ENCODE measurements at places on chromosomes 11 and 22.

DNA sequence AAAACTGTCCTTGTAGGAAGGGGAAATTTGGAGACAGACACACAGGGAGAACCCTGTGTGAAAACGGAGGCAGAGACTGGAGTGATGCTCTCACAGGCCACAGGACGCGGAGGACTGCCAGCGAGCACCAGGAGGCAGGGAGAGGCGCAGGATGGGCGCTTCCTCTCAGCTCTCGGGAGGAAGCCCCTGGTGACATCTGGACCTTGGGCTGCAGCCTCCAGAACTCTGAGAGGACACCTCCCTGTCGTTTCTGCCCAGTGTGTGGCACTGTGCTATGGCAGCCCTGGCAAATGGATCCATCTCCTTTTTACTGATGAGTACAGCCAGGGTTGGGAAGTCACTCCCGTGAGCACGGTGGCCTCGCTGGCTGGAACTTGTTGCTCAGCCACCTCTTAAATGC lies 73.9 kb downstream of the LRRC32 start:
- DNase-seq = no peak

GRCh38 chr22:32830473-32830872 lies 29.0 kb downstream of the TIMP3 start:
- no peak for DNase-seq

DNA sequence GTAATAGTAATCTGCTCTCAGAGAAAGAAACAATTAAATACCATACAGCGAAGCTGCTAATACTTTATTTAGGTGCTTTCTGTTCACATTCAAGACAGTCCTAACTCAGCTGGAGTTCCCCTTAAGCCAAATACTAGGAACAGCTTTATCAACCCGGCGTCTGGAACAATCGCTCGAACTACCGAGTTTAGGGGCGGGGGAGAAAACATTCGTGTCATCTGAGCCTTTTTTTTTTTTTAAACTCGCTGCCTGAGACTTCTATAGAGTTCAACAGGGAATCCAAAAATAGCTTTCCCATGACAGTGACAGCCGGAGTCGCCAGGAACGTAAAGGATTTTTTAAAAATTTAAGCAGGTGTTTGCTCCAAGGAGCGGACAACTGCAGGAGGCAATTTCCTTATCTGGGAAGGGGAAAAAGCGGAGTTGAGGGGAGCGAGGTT lies 852 bp downstream of the TRAF6 start:
- DNase-seq = no peak

DNA sequence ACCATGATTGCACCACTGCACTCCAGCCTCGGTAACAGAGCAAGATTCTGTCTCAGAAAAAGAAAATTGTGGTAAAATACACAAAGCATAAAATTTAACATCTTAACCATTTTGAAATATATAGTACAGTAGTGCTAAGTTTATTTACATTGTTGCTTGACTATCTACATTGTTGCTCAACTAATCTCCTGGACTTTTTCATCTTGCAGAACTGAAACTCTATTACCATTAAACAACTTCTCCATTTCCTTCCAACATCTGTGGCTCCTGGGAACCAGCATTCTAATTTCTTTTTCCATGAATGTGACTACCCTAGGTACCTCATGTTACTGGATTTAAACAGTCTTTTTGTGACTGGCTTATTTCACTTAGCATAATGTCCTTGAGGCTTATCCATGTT lies 13.5 kb upstream of the VWA5A start:
- no peak for DNase-seq

- DNase-seq = no peak
Measured at GRCh38 chr22:39389420-39389819, 10.2 kb upstream of the TAB1 start.

DNA sequence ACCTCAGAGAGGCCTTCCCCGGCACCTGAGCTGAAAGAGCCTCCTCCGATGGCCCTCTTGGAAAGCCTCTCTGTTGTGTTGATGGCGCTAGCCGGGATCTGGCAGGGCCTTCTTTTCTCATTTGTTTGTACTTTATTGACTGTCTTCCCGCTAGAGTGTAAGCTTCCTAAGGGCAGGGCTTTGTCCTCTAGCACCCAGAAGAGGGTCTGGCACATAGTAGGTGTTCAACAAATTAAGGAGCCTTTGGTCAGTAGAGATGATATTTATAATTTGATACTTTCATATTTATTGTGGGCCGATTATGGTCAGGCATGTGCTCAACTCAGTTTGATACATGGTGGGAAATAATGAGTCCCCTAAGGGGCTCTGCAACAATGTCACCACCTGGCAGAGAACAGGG lies 4.0 kb downstream of the ARL2 start:
- no peak for DNase-seq

DNA sequence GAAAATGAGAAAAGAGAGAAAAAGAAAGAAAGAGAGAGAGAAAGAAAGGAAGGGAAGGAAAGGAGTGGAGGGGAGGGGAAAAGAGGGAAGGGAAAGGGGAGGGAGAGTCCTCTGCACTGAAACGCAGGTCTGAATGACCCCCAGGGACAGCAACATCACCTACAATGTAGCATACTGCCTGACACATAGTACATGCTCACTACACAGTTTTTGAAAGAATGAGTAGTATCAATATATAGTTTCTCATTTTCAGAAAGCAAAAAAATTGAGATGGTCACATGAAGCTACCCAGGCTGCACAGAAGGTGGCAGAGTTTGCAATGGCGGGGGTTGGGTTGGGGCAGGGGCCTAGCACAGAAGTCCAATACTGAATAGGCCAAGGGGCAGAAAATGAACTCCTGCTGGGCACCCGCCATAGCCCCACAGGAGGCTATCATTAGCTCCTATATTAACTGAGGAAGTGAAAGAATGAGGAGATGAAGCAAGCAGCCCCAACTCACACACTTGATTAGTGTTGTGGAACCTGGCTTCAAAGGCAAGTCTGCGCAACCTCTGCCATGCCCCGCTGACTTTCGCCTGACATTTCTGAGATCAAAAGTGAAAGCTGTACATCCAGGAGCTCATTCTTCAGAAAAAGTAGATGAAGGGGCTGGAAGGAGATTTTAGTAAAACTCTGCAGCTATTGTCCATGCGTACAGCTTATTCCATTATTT lies 241.2 kb upstream of the SYN3 start:
- no peak for DNase-seq

DNA sequence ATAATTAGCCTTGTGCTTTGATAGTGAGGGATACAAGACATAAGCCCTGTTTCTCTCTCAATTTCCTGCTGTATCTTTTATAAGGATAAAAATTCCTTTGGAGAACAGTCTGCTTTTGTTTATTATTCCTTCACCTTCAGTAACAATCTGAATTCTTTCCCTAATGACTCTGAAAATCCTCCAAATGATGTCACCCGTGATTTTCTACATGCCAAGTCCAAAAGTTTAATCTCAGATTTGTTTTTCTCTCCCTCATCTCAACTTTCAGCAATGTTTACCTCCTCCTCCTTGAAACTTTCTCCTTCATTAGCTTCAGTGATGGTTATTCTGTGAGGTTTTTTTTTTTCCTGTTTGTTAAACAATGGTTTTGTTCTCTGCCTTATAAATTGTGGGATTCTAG lies 2.2 kb downstream of the OR51E2 start:
- DNase-seq = no peak

DNA sequence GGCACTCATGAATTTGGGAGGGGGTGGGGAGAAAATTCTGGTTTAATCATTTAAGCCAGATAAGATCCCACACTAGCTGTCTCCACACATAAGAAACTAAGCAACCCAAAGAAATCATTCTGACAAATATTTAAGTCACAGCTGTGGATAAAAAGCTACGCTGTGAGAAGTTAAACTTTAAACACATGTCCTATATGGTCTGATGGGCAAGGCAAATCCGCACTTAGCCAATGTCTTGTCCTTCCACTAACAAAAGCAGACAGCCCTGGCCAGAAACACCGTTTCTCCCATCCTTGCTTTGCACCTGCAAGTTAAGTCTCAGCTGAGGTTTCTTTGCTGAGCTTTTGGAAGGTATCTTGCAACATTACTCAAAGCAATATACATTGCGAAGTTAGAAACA lies 68.0 kb downstream of the ETS1 start:
- no peak for DNase-seq

DNA sequence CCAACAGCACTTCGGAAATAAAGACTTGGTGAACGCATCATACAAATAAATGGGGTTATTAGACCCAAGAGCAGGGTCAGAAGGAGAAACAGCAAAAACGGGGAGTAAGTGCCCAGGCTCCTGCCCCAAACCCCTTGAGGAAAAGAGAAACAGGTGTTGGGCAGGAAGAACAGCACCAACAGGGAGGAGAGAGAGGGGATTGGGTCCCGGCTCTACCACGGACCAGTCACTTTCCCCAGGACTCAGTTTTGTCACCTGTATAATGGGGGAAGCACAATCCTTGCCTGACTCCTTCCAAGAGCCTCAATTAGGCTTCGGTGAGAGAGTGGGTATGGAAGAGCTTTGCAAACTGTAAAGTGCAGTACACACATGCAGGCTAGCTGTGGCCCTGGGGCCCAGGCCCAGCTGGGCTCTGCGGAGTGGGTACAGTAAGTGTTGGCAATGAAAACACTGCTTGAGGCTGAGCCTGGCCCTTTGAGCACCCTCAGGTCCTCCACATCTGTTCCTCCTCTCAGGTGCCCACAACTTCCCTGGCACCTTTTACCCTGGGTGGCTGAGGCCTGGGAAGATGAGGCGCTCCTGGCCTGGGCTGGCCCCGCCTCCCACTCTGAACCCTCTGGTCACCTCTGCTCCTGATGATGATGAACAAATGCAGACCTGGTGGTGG lies 8.9 kb downstream of the SLC29A2 start:
- no peak for DNase-seq
